Fibroblast of pulmonary artery (primary cell): ENCODE measurements at places on chromosomes 5 and 9.

DNA sequence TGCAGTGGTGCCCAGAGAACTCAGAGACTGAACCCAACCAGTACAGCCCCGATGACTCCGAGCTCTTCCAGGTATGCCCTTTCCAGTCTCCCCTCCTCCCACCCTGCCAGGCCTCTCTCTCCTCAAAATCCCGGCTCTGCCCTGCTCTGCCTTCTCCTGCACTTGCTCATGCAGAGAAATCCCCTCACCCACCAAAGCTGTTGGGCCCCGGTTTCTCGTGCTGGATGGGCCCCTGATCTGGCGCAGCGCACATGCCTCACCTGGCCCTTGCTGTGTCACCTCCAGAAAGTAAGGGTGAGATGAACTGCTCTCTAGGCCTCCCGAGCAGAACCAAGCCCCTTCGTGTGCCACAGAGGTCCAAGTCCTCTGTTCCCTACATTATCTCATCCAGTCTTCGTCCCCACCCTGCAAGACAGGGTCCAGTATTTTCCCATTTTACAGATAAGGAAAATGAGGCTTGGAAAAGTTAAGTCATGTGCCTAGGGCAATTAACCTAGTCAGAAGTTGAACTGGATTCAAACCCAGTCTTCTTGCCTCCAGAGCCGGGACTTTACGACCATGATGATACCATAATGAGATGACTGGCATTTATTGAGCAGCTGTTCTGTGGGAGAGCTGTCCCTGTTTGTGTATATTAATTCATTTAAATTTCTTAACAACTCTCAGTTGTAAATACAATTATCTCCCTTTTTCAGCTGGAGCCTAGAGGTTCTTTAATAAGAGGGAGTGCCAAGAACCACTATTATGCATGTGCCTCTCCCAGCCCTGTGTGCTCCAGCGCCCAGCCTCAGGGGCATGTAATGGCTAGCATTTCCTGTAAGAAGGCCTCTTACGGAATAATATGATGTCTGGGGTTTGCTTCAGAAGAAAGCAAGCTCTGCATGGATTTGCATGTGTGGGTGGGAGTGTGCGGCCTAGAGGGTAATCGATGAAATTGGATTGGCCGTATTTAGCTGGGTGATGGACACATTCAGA lies 90.7 kb downstream of the PPARGC1B start:
- DNase-seq, result no peak

DNA sequence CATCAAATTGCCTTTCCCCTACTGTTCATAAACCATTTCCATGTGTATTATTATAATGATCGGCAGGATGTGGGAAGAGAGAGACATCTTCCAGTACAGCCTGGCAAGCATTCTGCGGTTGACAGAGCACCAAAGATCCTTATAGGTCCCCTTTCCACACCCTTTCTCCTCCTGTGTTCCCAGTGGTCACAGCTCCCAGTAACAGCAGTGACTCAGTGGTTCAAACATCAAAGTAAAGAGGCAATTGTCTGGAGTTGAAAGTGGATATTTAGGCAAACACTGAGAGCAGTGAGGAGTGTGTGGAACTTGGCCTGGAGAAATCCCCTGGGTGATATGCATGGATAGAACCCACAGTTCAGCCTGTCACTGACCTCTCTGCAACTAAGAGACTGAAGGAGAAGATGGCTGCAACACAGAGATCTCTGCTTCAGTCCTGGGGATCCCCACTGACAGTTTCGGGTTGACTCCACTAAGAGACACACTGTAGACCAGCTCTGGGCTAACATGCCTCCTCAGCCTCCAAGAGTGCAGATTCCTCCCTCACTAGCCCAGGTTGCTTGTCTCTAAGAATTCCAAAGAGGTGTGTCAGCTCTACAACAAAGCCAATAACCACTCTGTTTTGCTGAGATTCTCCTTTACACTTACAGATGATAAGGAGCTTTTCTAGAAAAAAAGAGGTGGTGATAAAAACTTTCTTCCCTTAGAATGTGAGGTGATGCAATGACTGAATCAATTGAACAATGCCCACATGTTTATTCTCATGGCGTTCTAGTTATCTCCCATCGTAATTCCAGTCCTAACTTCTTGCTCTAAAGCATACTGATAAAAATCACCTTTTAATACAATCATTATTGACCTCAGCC lies 94.4 kb upstream of the IL6ST start:
- DNase-seq, result peak; percentile 72

DNA sequence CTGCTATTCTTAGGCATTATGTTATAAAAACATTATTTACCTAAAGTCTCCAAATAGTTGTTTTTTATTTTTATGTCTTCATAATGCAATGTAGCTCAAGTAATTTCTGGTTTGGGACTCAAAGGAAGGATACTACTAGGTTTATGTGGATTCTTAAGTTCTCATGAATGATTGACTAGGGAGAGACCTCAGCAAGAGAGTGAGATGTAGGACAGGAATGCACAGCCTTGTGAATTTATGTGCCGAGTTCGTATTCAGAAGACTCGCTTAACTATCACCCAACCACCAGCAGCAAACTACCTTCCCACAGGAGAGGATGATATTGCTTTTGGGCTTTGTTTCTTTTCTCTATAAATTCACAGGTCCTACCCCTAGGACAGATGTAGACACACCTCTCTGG lies 282.9 kb downstream of the ARHGEF28 start:
- DNase-seq, result no peak

DNA sequence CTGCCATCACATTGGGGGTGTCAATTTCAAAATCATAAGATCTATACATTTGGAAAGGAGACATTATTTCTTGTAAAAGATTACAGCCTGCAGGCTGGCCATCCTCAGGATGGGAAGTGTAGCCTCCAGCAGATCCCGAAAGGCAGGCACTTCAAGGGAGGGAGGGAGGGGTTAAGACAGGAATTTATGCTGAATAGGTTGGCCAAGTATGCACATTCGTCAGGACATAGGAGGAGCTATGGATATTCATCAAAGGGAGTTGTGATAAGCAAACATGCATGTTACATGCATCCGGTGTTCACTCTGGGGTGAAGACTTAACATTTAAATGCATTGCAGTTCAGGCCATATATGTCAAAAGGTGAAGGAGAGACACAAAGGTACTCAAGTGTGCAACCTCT lies 119.4 kb downstream of the CEP120 start:
- DNase-seq, result no peak

- peak; percentile 34 for DNase-seq
These were observed at the start of gene GRIN1 for GRCh38 chr9:137138722-137139467. TSS of gene GRIN1 (plus strand) at chr9:137139154. CDS start at chr9:137139487, 333 bp downstream.

GRCh38 chr5:73808911-73809310 lies 182.9 kb downstream of the ARHGEF28 start:
- DNase-seq, result no peak

GRCh38 chr5:72021651-72022357 lies 85.5 kb upstream of the MAP1B start:
- no peak for DNase-seq

GRCh38 chr5:178323541-178323865 lies 90.9 kb upstream of the PHYKPL start:
- DNase-seq, result no peak

DNA sequence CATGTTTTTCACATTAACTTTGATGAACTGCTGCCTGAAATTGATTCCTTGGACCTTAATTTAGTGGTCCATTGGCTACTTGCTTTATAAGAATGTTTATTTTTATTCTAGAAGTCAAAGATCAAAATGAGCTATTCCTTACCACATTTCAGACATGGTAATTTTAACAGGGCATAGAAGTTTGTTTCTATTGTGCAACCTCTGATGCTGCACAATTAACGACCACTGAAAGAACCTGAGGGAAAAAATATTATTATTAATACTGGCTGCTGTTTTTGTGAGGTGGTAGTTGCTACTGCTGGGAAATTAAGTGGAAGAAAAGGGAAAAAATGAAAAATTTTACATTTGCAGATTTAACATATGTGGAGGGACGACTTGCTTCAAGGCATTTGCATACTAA lies 37.9 kb upstream of the RAB3C start:
- DNase-seq, result no peak

DNA sequence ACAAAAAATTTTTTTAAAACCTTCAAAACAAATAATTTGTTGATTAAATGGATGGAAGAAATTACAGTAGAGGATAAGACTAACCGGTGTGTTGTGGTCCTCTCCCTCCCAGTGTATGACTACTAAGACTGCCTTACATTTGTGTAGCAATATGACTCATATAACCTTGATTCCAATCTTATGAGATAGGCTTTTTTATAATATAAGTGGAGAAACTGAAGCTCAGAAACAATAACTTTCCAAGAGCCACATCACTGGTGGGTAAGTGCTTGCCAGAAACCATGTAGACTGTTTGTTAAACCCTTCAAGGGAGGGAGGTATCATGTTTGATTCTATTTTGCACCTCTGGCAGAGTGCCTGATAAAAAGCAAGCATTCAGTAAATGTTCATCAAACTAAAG lies 47.5 kb downstream of the NLN start:
- peak; percentile 90 for DNase-seq

DNA sequence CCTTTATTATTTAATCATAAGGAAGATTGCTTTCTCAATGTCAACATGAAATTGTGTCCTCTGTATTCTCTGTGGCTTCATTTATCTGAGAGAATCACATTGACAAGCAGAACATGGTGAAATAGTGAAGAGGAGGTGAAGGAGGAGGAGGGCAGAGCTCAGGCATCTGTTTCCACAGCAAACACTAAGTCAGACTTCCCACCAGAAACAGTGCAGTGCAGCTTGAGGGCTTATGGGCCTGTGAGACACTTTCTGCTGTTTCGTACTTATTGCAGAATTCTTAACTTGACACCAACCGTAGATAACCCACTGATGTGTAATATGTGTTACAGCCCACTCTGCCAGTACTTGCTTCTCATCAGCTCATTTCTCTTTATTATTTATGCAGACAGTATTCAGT lies 386.3 kb downstream of the DIRAS2 start:
- no peak for DNase-seq

DNA sequence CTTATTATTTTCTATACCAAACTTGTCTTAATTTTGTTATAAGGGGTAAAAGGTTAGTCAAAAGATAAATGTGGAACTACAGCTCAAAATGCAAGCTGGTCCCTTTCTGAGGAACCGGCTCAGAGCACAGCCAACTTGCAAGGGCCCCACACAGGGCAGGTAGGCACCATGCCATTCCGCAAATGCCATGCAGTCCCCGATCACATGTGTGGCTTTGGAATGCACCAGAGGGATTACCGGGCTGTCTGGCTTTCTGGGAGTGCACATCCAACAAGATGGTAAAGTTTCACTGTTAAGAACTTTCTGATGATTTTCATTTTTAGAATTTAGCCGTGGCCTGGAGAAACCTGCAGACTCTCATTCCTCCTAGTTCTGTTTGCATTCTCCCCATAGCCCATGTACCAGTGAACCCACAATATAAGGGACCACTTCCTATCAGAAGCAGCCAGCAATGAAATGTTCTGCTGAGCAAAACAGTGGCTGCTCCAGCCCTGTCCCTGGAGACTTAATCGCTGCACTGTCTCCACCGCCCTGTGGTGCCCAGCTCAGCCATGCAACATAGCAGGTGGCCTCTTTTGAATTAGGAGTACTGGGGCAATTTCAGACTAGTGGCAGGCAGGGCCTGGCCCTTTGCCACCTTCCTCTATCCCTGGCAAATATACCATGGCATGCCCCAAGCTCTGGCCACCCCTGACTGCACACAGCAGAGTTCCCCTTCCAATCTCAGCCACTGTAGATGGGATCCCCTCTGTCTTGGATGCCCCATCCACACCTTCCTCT lies 11.4 kb downstream of the SHB start:
- no peak for DNase-seq

DNA sequence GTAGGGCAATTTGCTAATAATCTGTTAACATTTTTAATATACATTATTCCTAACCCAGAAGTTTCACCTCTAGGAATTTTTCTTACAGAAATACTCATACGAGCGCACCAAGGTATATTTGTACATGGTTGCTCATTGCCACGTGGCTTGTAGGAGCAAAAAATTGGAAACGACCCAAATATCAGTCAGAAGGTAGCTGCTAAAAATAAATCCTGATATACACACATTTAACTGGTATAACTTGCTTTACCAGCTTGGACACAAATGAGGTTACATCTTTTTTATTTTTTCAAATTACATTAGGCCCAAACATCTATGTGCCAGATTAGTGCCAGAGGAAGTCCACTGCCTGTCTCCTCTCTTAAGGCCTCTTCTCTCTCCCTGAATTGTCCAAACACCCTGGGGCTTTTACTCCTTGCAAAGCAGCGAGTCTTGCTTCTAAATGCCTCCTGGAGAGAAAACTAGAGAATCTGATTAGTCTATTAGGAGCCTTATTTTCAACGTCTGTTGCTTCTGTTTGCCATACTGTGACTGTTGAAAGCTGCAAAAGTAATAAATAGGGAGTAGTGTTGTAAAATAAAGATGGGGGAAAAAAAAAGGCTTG lies 92.0 kb upstream of the SSBP2 start:
- DNase-seq, result no peak
